ENCODE measurements at places on chromosomes 7 and 10.
A peak's percentile ranks its signal among the peaks of the same experiment; 100 is the strongest.

GRCh38 chr7:141673346-141673745 lies 28.6 kb downstream of the DENND11 start:
- DNase-seq: no peak

- peak; percentile 6 for DNase-seq
These were observed 336.7 kb downstream of the C7orf25 start for GRCh38 chr7:42575171-42575570.

- no peak for DNase-seq
These were observed 143.8 kb downstream of the TEX36 start for GRCh38 chr10:125538947-125539731.

DNA sequence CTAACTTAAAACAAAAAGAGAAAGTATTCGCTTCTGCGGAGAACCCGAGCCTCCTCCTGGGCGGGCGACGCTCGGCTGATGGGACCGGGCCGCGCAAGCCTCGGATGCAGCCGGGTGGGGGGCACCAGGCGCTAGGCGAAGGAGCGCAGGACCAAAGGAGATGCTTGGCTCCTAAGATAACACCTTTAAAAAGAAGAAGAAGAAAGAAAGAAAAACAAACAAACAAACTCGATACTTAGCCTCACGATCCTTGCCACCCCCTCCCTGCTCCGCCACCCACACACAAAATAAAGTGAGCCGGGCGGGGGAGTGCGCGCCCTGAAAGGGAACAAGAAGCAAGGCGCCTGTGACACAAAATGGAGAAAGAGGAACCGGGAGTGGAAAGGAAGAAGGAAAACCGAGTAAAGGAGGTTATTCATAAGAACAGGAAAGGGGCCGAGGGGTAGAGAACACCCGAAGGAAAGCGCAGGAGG lies 34.0 kb upstream of the EBLN1 start:
- peak; percentile 30 for DNase-seq

GRCh38 chr7:152904698-152905097 lies 145.1 kb downstream of the ACTR3B start:
- DNase-seq: no peak

DNA sequence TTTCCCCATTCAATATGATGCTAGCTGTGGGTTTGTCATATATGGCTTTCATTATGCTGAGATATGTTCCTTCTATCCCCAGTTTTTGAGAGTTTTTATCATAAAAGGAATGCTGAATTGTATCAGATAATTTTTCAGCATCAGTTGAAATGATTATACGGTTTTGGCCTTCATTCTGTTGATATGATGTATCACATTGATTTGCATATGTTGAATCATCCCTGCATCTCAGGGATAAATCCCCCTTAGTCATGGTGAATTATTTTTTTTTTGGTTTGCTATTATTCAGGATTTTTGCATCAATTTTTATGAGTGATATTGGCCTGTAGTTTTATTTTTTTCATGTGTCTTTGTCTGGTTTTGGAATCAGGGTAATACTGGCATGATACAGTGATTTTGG lies 1152.3 kb upstream of the C7orf33 start:
- DNase-seq: no peak

- DNase-seq: no peak
These were observed 144.3 kb downstream of the TCERG1L start for GRCh38 chr10:131167036-131167860.

GRCh38 chr7:79091661-79092060 lies 361.8 kb downstream of the MAGI2 start:
- DNase-seq: peak; percentile 40

DNA sequence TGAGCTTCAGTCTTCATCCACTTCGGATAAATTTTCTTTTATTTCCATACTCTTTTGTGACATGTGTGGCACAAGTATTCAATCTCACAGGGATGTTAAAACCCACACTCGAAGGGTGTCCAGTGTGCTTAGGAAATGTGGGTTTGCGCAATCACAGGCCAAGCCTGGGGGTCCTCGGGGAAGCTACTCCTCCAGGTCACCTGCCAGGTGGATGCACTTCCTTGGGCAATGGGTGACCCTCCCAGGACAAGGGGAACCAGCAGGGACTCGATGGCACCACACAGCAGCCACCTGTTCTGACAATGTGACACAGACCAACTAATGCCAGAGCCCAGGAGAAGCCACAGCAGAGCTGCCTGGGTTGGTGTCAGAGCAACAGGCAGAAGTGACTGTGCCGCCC lies 39.0 kb downstream of the PARP12 start:
- no peak for DNase-seq

DNA sequence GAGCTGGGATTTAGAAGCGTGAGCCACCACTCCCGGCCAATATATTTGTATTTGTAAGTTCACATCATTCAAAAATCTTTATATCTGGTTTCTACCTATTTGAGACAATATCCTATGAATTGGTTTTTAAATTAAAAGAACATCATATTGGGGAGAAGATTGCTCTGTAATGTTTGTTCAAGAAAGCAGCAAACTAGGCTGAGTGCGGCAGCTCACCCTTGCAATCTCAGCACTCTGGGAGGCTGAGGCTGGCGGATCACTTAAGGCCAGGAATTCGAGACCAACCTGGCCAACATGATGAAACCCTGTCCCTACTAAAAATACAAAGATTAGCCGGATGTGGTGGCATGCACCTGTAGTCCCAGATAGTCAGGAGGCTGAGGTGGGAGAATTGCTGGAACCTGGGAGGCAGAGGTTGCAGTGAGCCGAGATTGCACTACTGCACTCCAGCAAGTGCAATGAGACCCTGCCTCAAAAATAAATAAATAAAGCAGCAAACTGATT lies 9.4 kb downstream of the NIPSNAP2 start:
- DNase-seq: no peak

GRCh38 chr10:71250842-71251241 lies 38.5 kb downstream of the UNC5B start:
- DNase-seq: no peak

GRCh38 chr7:25963733-25964132 lies 188.3 kb upstream of the NFE2L3 start:
- DNase-seq: no peak

DNA sequence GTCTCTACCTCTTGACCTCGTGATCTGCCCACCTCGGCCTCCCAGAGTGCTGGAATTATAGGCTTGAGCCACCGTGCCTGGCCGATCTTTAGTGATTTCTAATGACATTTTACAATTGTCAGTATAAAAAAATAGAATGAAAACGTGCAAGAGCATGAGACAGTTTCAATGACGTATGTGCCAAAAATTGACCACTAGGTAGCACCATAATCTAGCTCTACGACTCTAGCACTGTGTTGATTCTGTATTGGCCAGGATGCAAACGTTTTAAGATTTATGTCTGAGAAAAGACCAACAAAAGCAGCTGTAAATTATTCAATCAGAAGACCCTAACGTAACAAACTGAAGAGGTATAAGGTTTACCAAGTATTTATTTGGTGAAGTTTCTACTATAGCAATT lies 25.4 kb upstream of the EXOC6 start:
- peak; percentile 49 for DNase-seq

DNA sequence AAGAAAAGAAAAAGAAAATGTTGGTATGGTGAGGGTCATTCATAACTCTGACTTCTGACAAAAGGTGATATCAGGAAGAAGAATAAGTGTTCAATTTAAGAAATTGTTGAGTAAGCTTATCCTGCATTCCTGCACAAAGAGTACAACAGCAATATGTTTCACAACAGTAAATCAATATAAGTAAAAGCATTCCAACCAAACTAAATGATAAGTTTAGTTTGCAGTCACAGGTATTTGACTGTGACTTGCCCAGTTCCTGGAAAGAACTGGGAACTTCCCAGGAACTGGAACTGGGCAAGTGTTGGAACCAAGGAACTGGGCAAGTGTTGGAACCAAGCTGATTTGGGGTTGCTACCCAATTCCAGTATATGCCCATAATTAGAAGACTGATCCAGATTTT lies 35.0 kb downstream of the NEURL1 start:
- no peak for DNase-seq

- DNase-seq: peak; percentile 59
These were observed 54.5 kb downstream of the COL1A2 start for GRCh38 chr7:94449151-94449725.

GRCh38 chr10:70578371-70578947 lies 24.1 kb downstream of the PRF1 start:
- DNase-seq: peak; percentile 60

GRCh38 chr7:112236597-112236996 lies 30.1 kb downstream of the ZNF277 start:
- no peak for DNase-seq

DNA sequence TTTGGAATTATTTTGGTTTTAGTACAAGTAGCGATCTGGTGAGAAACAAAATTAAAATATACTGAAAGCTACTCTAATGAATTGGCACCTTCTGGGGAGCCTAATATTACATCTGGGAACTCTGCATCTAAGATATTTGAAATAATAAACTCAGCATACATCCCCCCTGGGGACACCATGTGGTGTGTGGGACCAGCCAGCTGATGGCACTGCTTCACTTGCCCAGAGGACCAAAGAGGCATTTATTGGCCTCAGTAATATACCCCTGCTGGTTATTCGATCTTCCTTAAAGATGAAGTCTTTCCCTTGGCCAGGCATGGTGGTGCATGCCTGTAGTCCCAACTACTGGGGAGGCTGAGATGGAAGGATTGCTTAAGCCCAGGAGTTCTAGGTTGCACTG lies 195.1 kb upstream of the AUTS2 start:
- peak; percentile 10 for DNase-seq

GRCh38 chr10:58014436-58014835 lies 253.3 kb downstream of the IPMK start:
- no peak for DNase-seq

- DNase-seq: no peak
These were observed 61.1 kb upstream of the SEM1 start for GRCh38 chr7:96770758-96771157.

DNA sequence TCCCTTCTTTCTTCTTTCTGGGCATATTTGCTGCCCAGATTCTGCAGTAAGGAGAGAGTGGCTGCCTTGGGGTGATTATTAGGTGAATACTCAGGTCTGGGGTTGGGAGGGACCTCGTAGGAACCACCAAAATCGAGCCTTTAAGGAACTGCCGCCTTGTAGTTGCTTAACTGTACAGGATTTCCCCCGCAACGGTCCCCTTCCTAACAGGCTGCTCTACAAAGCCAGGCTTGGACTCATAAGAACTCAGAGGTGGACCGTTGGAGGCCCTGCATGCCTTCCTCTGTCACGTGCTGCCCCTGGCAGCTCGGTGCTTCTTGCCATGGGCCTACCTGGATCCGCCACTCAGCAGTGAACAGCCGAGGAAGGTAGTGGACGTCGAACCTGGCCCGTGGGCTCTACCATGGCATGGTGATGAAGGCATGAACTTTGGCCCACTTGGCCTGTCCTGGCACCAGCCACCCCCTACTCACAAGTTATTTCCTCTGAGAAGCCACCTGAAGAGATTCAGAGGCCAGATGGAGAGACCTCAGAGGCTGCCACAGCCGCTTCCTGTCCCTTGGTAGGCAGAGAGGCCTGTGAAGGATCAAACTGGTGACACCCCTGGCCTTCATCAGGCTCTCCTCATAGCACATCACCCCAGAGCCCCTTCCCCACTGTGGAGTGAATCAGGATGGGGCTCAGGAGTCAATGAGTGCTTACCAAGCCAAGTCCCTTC lies 54.6 kb downstream of the NOD1 start:
- no peak for DNase-seq

DNA sequence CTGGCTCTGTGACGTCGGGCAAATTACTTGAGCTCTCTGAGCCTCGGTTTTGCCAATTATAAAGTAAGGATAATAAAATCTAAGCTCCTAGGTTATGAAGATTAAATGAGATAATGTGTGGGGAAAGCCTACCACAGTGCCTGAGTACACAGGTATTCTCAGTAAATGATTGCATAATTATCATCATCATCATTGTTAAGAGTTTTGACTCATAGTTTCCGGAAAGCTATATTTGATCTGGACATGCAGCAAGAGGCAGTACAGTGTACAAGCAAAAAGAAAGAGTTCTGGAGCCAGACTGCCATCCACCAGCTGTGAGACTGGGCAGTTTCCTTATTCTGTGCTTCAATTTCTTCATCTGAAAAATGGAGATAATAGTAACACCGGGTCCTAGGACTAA lies 155.6 kb upstream of the YAE1 start:
- no peak for DNase-seq

GRCh38 chr10:130369645-130370381 lies 233.6 kb downstream of the GLRX3 start:
- DNase-seq: no peak

- DNase-seq: no peak
These were observed 14.5 kb downstream of the CARD11 start for GRCh38 chr7:3029138-3029537.

DNA sequence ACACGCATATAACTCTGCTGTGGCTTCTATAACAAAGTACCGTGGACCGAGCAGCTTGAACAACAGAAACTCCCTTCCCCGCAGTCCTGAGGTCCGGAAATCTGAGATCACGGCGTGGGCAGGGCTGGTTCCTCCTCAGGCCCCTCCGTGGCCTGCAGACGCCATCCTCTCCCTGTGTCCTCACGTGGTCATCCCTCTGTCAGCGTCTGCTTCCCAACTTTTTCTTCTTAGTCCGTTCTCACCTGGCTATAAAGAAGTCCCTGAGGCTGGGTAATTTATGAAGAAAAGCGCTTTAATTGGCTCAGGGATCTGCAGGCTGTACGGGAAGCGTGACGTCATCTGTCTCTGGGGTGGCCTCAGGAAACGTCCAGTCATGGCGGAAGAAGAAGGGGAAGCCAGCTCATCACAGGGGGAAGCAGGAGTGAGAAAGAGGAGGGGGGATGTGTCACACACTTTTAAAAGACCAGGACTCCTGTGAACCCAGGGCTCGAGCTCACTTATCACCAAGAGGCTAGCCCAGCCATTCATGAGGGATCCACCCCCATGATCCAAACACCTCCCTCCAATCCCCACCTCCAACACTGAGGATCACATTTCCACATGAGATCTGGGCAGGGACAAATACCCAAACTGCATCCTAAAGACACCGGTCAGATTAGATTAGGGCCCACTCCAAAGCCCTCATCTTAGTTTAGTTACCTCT lies 91.2 kb upstream of the INSIG1 start:
- DNase-seq: peak; percentile 91

GRCh38 chr10:22641743-22642142 lies 72.6 kb downstream of the PIP4K2A start:
- DNase-seq: no peak

DNA sequence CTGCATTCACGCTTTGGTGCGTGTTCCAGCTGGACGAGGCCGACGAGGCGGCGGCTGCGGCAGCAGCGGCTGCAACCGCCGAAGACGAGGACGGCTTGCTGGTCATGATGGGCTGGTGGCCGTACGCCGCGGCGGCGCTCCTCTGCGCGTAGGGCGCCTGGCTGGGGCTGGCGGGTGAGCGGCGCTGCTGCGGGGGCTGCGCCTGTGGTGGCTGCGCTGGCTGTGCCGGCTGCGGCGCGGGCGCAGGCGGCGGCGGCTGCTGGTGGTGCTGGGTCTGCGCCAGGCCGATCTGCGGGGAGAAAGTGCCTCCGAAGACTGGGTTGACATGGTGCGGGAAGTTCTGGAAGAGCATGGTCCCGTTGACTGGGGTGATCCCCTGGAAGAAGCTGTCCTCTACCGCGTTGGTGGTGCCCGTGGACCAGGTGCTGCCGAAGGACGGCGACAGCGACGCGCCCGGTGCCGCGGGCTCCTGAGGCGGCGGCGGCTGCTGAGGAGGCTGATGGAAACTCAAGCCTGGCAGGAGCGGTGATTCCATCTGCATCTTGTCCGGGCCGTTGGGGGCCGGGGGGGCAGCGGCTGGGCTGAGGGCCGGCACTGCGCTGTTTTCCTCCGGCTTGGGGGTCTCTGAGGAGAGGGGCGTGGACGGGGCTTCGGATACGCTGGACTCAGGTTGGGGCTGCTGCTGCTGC lies 51.1 kb downstream of the CPEB3 start:
- peak; percentile 61 for DNase-seq

GRCh38 chr10:15571575-15571974 lies 148.1 kb downstream of the ITGA8 start:
- DNase-seq: peak; percentile 32

- DNase-seq: peak; percentile 89
These were observed 7.8 kb downstream of the ITPRIP start for GRCh38 chr10:104330168-104331110.

Measured in cardiac muscle cell (in vitro differentiated cells and primary cell).